ENCODE measurements at places on chromosomes 16 and 17.

- DNase-seq = no peak
These were observed 34.3 kb upstream of the WSCD1 start for GRCh38 chr17:6035801-6036394.

GRCh38 chr17:2703181-2703580 lies 8.4 kb downstream of the CLUH start:
- no peak for DNase-seq

GRCh38 chr17:27381007-27381501 lies 75.2 kb upstream of the KSR1 start:
- DNase-seq = peak; percentile 93

- DNase-seq = no peak
These were observed 9.0 kb upstream of the MYO15A start for GRCh38 chr17:18099516-18099915.

DNA sequence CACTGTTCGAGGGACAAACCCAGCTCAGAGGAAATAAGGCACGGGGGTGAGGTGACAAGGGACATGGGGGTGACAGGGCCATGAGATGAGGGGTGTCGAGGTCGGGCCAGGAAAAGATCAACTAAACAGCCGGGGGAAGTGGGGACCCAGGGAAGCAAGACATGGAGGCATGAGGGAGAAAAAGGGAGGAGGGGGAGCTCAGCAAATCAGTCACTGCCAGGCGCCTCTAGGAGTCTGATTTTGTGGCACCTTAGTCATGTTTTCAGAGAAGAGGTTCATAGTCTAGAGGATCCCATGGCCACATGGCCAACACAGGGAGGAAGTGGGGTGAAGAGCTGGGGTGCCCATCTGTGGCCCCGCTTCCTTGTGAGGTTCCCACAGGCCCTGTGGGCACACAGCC lies 814.5 kb downstream of the KCNJ18 start:
- DNase-seq = no peak

DNA sequence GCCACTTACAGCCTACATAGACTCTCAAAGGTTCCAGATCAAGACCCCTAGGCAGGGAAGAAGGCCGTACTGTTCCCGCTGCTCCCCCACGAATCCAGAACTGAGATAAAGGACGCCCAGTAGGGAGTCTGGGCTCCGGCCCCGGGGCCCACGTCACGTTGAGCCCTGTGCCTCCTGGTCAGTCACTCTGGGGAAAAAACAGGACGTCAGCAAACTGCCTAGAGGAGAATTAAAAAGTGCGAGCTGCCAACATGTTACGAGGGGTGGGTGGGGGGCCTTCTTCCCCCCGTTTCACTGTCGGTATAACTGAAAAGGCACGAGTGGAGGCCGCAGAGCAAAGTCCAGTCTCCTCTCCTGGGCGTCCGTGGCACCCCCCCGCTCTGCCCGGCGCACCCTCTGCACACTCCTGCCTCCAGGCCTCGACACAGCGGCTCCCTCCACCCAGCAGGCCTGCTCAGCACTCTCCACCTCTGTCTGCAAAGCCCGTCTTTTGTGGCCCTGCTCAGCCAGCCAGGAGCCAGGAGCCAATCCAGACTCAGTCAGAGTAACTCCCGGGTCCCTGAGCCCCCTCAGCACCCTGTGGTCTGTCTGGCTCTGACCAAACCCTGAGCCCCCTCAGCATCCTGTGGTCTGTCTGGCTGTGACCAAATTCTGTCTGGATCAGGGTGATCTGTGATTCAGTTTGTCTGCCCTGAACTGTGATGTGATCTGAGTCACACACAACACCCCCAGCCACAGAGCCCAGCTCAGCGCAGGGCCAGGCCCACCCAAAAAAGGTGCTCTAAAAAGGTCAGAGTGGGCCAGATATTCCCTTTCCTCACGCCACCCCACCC lies 6.2 kb downstream of the ITGAE start:
- no peak for DNase-seq

- no peak for DNase-seq
These were observed 2.4 kb downstream of the NDE1 start for GRCh38 chr16:15652293-15653001.

DNA sequence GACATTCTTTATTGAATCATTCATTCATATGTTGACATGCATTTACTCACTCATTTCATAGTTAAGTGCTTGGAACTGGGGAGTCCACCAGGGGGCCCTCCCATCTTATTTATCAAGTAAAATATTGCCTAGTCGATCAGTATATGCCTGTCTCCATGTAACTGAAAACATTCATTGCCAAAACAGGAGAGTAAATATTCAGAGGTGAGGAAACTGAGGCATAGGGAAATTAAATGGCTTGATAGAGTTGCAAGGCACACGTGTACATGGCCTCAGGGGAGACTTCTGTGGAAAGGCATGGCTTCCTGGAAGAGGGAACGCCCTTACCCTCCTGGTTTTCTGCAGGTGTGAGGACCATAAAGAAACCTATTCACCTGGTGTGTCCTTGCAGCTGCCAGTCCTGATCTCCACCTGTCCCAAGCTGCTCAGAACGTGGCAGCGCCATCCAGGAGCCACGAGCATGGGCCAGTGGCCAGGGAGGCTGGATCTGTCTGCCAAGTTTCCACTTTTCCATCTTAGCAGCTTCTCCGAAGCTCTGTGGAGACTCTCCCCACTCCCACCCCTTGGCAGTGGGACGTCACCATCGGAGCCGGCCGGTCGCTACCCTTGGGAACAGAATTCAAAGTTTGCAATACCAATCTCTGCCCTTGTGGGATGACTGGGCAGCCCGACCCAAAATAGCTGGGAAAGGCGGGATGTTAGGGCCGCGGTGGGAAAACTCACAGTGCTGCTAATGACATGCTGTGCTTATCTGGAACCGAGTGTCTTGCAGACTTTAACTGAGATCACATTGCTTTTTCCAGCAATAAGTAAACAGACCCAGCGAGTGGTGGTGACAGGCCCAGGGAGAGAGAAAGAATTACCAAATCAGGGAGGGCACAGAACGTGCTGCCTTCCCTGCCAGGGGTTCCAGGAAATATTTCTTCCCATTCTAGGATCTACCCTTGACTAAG lies 4.1 kb upstream of the C1QTNF1 start:
- DNase-seq = peak; percentile 68

GRCh38 chr16:12392585-12393091 lies 411.0 kb downstream of the CPPED1 start:
- no peak for DNase-seq

DNA sequence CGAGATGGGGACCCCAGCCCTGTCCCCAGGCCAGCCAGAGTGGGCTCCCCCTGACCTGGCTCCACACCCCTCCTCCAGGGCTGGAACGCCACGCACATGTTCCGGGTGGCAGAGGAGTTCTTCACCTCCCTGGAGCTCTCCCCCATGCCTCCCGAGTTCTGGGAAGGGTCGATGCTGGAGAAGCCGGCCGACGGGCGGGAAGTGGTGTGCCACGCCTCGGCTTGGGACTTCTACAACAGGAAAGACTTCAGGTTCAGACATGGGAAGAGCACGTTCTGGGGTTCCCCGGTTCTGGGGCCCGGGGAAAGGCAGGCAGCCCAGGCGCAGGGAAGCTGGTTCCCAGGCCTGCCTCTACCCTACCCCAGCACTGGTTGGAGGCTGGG lies 4.6 kb downstream of the ACE start:
- no peak for DNase-seq

- DNase-seq = no peak
These were observed 921 bp downstream of the RND2 start for GRCh38 chr17:43025766-43026537.

GRCh38 chr16:54425068-54425467 lies 138.5 kb upstream of the IRX3 start:
- DNase-seq = no peak

DNA sequence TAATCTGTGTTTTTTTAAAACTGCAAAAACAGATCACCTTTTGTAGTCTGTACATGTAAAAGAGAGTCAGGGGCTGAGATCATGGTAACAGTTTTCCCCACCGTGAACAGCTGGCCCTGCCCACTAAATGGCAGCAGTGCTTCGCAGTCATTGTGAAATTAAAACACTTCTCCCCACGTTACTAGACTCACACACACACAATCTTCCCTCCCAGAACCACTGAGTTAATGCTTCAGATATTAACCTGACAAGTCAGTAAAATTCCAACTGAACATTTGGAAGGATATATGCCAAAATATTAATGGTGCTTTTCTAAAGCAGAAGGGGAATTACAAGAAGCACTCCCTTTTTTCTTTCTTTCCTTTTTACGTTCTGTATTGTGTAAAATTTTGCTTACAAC lies 1.2 kb upstream of the CD300LG start:
- no peak for DNase-seq

DNA sequence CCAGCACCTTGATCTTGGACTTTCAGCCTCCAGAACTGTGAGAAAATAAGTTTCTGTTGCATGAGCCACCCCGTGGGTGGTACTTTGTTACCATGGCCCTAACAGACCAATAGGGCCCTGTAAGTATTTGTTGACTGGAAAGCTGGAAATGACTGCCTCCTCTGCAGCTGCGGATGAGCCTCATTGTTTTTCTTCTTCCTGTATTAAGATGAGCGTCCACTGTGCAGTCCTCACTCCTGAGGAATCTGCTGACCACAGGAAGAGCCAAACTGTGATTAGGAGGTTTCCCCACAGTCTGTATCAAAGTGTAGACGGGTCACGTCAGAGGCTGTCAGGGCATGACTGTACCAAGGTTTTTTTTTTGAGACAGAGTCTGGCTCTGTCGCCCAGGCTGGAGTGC lies 12.2 kb upstream of the AKTIP start:
- no peak for DNase-seq

- DNase-seq = no peak
These were observed 93.4 kb upstream of the METRNL start for GRCh38 chr17:82985973-82986372.

GRCh38 chr16:85443531-85443930 lies 169.6 kb upstream of the GSE1 start:
- DNase-seq = no peak
